ENCODE measurements at places on chromosomes 6 and 20.

DNA sequence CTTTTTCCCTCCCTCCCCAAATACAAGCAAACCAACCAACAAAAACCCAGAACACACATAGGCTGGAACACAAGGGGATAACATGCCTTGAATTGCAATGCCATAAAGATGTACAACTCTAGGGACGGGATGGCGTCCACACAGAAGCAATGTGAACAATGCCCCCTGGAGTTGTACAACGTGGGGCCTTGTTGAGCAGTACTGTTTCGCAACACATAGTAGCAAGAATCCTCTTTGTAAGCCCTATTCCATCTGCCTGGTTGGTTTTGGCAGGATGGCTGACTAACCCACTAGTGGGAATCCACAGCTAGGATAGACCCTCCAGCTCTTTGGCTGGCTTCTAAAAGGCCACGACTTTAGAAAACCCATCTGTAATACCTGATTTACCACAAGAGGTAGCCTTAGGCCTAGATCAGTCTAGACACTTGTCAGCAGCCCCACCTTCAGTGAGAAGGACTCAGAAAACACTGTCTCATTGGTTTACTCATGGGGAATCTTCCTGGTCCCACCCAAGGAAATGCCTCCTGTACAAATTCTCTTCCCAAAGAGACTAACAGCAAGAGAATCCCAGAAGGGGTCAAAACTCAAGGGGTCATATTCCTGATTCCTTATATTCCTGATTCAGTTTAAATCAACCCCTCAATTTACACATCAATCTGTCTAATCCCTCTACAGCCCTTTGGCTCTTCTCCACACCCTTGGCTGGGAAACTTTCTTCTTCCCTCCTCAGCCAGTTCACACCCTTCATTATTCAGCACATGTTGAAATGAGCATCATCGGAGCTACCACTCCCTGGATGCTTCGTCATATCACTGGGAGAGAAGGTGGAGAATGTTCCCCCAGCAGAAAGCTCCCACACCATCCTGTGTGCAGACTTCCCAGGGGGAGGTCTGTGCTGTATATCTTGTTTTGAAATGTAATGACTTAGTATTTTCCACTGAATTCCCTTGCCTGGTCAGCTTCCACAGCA lies 622.4 kb upstream of the FLRT3 start:
- DNase-seq = no peak

- no peak for DNase-seq
These were observed 157.4 kb downstream of the EYA2 start for GRCh38 chr20:47051936-47052526.

GRCh38 chr6:170110201-170111140 lies 180.4 kb downstream of the DLL1 start:
- DNase-seq = no peak

GRCh38 chr20:62426699-62427131 lies 624 bp downstream of the RBBP8NL start:
- no peak for DNase-seq

DNA sequence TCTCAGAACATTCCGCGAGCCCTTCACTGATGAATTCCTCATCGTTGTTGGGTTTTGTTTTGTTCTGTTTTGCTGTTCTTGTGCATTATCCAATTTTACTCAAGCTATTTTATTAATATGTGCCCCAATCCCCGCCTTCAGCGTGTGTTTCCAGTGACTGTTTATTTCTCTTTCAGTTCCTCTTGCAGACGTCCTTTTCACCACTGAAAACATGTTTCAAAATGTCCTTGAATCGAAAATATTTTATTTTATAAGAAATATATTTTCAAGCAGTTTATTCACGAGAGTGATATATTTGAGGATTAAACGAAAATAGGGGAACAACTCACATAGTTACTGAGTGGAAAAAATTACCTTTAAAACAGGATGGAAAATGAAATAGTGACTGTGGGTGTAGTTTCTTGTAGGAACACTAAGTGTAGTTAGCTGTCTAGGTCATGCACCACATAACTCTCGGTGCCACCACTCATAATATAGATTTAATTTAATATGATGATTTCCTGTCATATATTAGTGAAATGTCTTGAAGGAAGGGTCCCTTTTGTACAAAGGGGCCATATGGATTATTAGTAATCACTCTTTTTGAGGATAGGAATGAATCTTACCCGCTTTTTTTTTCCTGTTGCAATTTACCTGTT lies 45.3 kb upstream of the HDDC2 start:
- no peak for DNase-seq

DNA sequence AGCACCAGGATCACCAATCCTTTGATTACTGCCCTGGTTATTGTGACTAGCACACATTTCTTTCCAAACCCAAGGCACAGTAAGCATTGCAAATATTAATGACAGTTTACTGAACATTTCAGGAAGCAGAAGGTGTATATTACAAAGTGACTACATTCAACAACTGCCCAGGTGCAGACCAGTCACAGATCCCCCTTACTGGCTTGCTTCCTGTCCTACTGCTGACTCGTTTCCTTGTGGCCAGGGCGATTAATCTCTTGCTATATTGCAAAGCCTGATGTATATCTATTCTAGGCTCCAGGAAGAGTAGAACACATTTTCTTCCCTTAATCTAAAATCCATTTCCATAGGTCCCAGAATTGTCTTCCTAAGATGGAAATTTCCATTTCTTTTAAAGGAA lies 77.2 kb upstream of the EPHA7 start:
- no peak for DNase-seq

GRCh38 chr6:102525336-102525735 lies 1131.8 kb downstream of the GRIK2 start:
- no peak for DNase-seq

DNA sequence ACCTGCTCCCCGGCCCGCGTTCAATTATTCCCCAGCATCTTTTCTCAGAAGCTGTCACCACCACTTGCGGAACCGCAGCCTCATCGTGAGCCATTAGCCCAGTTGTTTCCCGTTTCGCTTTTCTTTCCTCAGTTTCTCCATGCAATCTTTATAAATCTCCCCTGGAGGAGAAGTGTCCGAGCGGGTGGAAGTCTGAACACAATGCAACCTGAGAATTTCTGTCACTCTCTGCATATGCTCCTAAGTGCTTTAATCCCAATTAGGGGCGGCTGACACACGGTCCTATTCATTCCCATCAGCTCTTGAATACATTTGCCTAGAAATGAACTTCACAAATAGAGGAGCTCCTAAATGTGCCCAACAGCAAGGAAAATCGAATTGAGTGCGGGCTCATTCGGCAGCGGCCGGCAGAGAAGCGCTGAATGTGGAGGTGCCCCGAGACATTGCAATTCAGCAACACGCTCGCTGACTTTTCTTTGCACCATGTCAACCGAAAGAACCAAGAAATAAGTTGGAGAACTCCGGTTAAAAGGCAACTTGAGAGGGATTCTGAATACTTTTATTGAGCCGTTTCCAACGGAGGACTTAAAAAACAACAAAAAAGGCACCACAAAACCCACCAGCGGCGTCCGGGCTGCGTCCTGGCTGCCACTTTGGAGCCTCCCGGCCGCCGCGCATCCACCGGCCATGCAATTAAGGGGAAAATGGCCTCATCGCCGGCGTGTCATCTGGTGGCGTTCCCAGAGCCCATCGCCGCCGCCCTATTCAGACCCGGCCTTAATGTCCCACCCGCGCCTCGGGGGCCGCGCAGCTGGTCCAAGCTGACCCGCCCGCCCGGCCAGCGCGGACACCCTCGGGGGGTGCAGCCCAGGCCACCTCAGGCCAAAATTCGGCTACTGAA lies 3.9 kb upstream of the PRDM13 start:
- no peak for DNase-seq

GRCh38 chr6:2630891-2631571 lies 119.7 kb downstream of the MYLK4 start:
- DNase-seq = no peak

- no peak for DNase-seq
These were observed 37.3 kb downstream of the MRS2 start for GRCh38 chr6:24439858-24440539.

GRCh38 chr6:8113131-8113654 lies 10.8 kb upstream of the EEF1E1 start:
- no peak for DNase-seq

GRCh38 chr6:108742041-108742440 lies 106.2 kb upstream of the ARMC2 start:
- DNase-seq = no peak

DNA sequence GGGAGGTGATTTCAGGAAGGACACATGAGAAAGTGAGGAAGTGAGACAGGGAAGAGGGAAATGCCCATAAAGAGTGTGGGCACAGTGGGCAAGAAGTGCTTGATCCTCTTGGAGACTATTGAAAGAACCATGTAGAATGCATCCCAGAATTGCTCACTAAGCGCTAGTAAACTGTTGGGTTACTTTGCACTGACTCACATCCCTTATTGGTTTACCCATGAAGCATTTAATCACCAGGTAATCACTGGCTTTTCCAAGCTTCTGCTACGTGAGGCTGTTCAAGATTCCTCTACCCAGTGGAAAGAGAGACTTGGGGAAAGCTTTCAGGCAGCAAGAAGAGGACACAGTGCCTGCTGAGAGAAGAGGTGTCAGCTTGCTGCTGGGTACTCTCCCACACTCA lies 410.0 kb upstream of the JAG1 start:
- no peak for DNase-seq

GRCh38 chr6:116941727-116942126 lies 64.7 kb downstream of the RFX6 start:
- DNase-seq = no peak

DNA sequence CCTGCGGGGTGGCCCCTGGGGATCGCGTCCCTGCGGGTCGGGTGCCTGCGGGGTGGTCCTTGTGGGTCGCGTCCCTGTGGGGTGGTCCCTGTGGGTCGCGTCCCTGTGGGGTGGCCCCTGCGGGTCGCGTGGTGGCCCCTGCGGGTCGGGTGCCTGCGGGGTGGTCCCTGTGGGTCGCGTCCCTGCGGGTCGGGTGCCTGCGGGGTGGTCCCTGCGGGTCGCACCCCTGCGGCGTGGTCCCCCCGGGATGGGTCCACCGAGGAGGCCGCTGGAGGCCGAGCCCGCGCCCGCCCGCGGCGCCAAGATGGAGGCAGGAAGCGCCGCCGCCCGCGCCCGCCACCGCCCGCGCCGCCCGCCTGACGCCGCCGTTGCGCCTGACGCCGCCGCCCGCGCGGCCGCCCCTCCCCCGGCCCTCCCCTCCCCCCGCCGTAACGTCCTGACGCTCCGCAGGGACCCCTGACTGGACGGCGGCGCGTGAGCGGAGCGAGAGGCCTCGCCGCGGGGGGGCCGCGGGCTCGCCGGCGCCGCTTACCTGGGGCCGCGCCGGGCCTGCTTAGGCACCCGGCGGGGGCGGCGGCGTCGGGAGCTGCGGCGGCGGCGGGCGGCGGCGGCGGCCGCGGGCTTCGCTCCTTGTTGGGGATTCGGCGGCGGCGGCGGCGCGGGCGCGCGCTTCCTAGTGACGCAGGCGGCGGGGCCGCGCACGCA lies at the start of gene GMEB2:
Gene GMEB2 (minus strand): TSS at position 678 of the 705 bp plus-strand sequence. CDS start 7,704 bp downstream, outside the sequence.
- no peak for DNase-seq

GRCh38 chr20:57702091-57702490 lies 7.7 kb downstream of the PMEPA1 start:
- DNase-seq = no peak

All from HS-27A (cell line).